Daoy (cell line): ENCODE measurements at places on chromosomes 2 and 18. TPM values are rescaled to one million over a fixed set of nuclear protein-coding genes. Genes with fewer than 3 reads are reported as not detected.

The ANKRD29 gene
- total RNA-seq: 1.6 and 3.9 TPM in 2 replicates

The C2orf72 gene
- total RNA-seq: 0.57 and 0.86 TPM in 2 replicates

DNA sequence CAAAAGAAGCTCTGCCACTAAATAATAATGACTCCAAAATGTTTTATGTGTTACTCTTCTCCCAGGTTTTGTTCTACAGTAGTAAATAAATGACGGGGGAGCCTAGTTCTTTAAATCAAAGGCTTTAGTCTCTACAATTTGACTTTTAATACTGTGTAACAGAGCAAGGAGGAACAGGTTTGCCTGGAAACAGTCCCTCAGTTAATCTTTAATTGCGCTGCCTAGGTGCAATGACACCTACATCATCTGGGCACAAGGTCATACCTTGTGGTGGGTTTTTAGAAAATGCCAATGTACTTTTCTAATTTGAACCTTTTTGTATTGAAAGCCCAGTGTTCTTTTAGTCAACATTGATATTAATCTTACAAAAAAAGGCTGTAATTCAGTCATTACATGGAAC lies 287.3 kb upstream of the SETBP1 start:
- no peak for DNase-seq

DNA sequence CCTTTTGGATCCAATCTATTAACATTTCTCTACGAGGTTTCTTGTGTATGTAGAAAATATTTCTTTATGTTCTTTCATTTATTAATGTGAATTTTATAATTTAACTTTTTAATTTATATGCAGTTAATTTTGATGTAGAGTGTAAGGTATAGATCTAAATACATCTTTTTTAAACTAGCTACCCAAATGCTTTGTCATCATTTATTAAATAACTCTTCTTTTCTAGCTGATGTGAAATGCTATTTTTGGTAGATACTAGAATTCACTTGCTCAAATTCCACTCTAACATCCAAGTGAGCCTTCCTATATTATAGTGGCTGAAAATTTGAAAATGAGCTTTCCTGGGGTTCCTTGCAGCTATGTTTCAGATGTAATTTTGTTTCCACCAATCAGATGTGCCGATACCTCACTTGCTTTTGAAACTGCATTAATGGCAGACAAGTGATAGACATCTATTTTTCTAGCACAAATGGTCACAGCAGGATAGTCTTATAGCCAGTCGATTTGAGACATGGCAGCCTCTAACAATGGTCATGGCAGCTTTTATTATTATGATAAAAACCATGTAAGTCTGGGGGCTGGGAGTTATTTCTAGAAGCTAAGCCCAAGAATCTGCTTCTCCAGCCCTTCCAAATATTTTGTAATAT lies 10.9 kb upstream of the ICOS start:
- DNase-seq: no peak
